ENCODE measurements at places on chromosomes 7 and 10.

DNA sequence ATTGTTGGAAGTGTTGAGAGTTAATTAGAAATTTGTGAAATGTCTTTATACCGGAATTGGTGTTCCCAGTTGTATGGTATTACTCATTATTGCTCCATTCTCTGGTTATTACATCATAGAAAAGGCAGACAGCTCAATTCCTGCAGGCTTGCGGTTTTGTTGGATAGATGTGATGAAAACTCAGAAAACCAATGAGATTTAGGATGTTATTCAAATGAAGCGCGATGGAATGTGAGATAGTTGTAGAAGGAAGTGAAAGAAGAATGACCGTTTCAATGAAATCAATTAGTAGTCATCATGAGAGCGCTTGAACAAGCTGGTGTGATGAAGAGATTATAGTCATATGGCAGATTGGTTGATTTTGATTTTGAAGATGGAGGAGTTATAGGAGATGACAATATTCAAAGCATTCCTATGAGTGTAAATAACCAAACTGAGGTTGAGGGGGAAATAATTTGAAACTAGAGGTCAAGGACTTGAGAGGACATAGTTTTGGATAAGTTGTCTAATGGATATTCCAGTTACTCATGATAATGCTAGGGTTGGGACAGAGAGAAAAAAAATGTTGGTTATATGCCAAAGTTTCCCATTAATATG is 991.5 kb downstream of the NRG3 start:
- DNase-seq = no peak

GRCh38 chr10:60816628-60817397 is 38.5 kb downstream of the CDK1 start:
- DNase-seq = no peak

GRCh38 chr10:120415709-120416330 is 41.2 kb upstream of the PLPP4 start:
- DNase-seq = no peak

GRCh38 chr10:37732685-37733084 is 124.7 kb downstream of the ZNF248 start:
- DNase-seq = no peak

GRCh38 chr10:60434418-60435046 is 44.9 kb upstream of the ANK3 start:
- DNase-seq = no peak

DNA sequence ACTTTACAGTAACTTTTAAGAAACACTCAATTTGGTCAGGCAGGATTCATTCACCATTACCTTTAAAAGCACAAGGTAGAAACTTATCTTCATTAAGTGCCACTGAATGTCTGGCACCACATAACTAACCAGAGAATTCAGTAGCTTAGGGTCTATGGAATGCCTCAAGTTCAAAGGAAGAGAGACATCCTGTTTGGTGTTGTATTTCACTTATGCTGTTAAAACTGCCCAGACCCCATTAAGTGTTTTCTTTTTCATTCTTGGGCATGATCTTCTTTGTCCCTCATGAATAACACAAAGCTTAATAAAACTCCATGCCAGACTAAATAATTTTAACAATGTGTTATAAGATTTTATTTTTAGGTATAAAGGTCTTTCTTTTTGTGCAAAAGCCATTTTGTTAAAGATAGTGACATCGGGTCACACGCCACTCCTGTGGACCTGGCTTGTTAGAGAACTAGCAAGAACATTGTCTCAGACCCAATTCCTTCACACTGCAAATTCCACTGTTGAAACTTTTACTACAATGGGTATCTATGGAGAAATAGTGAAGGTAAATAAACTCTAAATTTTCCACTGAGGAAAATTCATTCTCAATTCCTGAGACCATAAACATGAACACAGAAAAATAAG is 221.0 kb downstream of the TWIST1 start:
- DNase-seq = no peak

DNA sequence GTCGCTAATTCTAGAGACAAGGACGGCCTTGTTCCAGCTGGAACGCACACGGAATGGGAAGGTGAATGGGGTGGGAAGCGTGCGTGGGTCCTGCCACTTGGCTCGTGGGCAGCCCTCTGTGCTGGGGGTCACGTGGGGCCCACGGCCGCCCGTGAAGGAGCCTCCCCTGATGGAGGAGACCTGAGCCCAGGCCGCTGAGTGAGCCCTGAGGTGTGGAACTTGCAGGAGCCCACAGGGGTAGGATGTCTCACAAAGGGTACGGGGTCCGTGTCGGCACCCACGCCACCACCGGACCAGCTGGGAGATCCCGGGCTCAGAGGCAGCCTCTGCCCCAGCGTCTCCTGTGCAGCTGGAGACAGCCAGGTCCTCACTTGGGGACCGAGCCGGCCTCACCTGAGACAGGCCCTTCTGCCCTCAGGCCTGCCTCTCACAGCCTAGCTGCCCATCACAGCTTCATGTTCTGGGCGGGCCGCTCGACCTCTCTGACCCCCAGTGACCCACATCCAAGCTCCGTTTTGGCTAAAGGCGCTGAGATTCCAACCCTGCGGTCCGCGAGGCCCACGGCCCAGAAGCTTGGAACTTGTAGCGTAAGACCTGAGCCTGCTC is 84.8 kb downstream of the FOXL3 start:
- DNase-seq = no peak

GRCh38 chr7:44112231-44112996 is 8.3 kb downstream of the AEBP1 start:
- no peak for DNase-seq

GRCh38 chr7:80373429-80374032 is 138.3 kb downstream of the GNAT3 start:
- DNase-seq = no peak

DNA sequence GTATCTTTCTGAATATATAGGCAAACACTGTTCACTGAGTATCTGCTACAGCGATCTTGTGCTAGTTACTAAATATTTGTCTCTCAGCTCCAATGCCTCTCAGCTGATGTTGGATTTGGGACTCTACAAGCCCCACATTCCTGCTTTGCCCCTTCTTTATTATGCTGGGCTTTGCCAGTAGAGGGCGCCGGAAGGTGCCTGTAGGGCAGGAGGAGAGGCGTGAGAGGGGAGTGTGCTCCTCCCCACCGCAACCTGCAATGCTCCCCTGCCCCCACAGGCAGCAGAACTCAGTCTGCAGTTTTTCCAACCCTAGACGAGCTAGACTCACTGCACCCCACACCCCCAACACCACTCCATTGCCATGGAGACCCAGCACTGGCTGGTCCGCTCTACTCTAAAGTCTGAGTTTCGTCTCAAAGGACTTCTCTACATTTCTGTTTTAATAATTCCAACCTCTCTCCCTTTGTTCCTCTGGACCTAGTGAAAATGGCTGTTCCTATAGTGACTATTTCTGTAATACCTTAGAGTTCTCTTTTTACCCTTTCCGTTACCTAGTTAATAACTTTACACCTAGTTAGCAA is 337.6 kb downstream of the CCSER2 start:
- DNase-seq = no peak

DNA sequence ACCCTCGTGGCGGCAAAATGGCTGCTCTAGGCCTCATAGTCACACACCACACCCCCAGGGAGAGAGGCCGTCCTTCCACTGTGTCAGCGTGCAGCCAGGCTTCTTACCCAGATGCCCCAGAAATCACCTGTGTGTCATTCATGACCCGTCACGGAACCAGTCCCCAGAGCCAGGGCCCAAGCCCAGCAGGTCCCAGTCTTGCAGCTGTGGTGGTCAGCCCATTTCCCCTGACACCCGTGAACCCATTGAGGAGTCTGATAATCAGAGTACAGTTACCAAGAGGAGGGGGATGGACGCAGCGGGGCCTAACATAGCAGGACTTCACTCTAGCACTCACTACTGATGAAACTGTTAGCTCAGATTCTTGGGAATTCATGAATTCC is 112.1 kb downstream of the ACTR3B start:
- DNase-seq = no peak

DNA sequence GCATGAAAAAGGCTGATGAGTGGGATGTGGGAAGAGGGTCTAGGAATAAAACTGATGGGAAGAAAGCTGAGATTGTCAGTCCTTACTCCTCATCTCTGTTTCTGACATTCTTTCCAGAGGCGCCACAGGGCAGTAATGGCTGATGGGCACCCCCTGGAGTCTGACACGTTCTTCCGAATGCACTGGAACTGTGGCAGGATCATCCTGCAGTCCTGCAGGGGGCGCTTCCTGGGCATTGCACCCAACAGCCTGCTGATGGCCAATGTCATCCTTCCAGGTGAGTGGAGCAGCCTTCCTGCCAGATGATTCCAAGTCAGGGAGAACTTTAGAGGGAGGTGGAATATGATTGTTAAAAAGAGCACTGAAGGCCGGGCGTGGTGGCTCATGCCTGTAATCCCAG is 4.8 kb downstream of the FSCN3 start:
- no peak for DNase-seq

GRCh38 chr10:31036209-31036608 is 4.5 kb upstream of the ZNF438 start:
- no peak for DNase-seq

DNA sequence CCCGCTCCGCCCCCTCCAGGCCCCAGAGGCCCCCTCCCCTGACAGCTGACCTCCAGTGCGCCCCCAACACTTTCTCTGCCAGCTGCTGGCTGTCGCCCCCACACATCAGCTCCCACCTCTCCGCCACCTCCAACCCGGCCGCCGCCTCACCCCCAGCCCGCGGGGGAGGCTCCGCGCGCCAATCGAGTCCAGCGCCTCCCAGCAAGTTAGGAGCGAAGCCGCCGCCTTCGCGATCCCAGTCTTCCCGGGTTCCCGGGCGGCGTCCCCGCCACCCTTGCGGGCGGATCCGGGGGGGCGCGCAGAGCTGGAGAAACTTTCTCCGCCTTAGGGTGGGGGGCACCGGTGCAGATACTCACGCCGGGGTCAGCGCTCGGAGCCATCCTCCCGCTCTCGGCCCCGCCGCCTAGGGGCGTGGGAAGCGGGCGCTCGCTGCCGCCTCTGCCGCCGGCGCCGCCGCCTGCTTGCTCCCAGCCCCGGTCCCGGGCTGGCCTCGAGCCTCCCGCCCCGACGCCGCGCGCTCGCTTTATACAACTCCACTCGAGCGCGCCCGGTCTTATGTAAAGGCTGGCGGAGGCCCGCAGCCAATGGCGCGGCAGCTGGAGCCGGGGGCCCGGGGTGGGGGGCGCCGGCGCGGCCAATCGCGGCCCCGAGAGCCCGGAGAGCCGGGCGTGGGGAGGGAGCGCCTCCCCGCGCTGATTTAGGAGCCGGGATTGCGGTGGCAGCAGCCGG is at the start of gene CRTAC1:
Gene CRTAC1 (minus strand): TSS at position 529 of the 729 bp plus-strand sequence. CDS start 149 bp downstream, at position 380.
- no peak for DNase-seq

DNA sequence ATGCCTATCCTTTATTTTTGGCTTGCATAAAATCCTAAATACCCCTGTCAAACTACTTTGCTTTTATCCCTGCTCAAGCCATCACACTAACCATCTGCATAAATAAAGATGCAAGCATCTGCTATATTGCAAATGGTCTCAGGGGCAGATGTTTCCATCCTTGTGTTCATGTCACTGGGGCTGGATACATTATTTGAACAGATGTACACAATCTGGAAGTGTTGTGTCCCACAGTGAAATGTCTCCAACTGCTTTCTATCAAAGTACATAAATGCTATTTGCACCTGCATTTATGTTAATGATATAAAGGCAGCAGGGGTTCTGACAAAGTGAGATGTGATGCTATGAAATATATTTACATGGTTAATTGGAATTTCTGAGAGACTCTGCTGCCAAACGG is 163.1 kb downstream of the ZNF438 start:
- no peak for DNase-seq

DNA sequence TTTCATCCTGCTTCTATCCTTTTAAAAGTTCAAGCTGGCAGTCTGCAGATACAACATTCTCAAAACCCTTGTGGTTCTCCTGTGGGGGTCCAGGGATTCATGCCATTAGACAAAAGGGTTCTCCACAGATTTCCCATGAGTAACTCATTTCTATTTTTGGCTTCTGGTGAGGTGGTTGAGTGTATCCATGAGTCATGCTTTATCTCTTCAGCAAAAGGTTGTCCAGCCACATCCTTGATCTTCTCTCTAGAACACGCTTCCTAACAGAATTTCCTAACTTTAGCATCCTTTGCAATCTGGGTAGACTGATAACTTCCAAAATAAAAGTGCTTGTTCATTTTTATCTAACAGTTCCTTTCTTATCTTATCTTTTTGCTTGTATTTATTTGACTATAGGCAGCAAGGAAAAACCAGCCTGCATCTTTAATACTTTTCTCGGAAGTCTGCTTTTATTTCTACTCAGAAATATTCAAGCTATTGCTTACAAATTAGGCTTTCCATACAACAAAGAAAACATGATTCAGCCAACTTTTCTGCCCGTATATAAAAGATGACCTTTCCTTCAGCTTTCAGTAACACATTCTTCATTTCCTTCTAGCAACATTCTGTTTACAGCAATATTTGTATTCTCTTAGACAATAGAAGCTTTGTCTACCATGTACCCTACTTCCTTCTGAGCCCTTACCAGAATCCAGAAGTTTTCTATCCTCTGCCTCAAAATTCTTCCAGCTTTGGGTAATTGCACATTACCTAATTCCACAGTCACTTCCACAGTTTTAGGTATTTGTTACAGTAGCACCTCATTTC is 79.3 kb upstream of the IL6 start:
- no peak for DNase-seq

- DNase-seq = no peak
These were observed 66.3 kb downstream of the PRKAG2 start for GRCh38 chr7:151810441-151811232.

GRCh38 chr10:33155720-33156638 is 178.5 kb downstream of the NRP1 start:
- DNase-seq = no peak

- DNase-seq = no peak
These were observed 17.1 kb downstream of the CCNY start for GRCh38 chr10:35353395-35353794.

- DNase-seq = no peak
These were observed 20.6 kb downstream of the RBM20 start for GRCh38 chr10:110664483-110665420.

GRCh38 chr10:128625926-128626325 is 499.7 kb upstream of the MKI67 start:
- no peak for DNase-seq

GRCh38 chr10:72694476-72695369 is 2.8 kb downstream of the MCU start:
- no peak for DNase-seq

DNA sequence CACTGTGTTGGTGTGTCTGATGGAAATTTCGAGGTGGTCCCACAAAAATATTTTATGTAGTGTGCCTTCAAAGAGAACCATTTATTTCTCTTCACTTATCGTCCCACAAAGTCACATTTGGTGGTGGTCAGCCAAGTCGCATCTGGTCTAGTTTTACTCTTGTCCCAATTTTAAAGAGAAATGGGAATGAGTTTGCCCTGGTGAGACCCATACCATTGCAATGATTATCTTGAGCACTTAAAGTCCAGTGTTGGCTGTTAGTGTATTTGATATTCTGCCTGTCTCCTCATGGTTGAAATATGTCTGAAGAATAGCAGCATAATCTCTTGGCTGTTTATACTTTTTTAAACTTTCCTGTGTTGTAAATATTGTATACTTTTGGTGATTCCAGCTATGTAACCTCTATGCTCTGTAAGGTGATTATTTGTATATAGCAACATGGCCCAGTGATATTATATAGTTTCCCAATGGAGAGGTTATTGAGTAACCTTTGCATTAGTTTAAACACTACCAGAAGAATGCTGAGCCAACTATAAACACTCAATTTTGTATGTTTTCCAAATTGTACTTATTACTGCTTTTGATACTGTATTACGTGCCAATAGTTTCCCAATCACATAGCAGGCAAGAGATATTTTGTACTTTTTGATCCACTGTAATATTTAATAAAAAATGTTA is 172.2 kb downstream of the RTKN2 start:
- no peak for DNase-seq

GRCh38 chr7:121379930-121380329 is 16.2 kb downstream of the FAM3C start:
- DNase-seq = no peak
